ENCODE measurements at places on chromosomes 2 and 18.

DNA sequence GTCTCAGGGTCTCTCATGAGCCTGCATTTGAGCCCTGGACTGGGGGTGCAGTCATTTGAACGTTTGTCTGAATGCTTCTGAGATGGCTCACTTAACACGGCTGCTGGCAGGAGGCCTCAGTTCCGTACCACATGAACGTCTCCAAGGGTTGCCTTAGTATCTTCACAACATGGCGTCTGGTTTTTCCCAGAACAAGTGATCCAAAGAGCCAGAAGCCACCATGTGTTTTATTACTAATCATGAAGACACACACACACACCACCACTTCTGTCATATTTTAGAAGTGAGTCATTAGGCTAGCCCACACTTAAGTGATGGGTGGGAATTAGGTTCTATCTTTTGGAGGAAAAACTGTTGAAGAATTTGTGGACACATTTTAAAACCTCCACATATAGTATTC lies 15.0 kb upstream of the MYO1B start:
- DNase-seq = no peak

GRCh38 chr2:73022024-73022568 lies 49.4 kb downstream of the SFXN5 start:
- no peak for DNase-seq

- DNase-seq = no peak
Observed at GRCh38 chr2:240551811-240552210, 6.0 kb downstream of the ANKMY1 start.

DNA sequence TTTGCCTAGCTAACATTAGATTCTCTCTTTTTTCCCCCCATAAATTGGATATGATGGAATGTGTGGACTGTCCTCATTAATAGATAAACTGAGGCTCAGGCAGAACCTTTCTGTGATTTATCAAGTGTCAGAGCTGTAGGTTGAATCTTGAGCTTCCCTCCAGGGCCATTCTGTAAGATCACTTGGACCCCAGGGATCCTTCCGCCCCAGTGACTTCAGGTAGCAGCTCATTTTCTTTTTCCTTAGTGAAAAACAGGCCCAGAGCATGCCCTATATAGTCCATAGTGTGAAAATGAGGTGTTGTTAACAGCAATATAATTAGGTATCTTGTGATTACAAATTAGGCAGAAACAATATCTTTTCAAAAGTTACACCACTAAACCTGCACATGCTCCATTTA lies 269.7 kb downstream of the ZNF385B start:
- DNase-seq = no peak

DNA sequence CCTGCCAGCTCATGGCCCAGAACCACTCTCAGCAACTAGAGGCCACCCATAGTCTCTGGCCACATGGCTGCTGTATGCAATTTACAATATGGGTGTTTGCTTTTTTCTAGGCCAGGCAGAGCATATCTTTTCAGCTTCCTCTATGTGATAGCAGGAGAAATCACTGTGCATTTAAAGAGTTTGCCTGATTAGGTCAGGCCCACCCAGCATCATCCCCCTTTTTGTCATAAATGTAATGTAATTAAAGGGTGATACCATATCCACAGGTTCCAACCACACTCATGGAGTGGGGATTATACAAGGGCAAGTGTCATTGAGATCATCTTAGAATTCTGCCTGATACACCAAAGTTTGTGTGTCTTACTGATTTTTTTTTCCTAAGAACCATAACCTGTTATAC lies 71.7 kb upstream of the TTC21B start:
- no peak for DNase-seq

DNA sequence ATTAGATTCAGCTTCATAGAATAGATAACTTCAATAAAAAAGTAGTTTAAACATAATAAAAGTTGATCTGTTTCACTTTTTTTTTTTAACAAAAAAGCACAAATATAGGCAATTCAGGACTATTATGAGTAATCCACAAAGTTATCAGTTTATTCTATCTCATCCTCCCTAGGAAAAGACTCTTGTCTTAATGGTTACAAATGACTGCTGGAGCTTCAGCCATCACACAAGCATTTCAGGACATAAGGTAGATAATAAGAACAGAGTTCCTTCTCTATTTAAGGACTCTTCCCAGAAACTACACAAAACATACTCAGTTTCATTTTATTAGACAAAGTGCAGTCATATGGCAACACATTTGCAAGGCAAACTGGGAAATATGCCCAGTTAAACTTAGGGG lies 357.6 kb upstream of the SETBP1 start:
- DNase-seq = no peak

- DNase-seq = no peak
Observed at GRCh38 chr2:158600155-158600802, 143.5 kb downstream of the PKP4 start.

DNA sequence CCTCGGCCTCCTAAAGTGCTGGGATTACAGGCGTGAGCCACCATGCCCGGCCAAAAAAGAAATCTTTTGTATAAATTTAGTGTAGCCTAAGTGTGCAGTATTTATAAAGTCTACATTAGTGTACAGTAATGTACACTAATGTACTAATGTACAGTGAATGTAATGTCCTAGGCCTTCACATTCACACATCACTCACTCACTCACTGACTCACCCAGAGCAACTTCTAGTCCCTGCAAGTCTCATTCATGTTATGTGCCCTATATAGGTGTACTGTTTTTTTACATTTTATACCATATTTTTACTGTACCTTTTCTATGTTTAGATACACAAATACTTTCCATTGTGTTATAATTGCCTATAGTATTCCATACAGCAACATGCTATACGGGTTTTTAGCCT lies 254.9 kb downstream of the MYO3B start:
- DNase-seq = no peak

- DNase-seq = no peak
Observed at GRCh38 chr2:188713961-188714360, 260.2 kb upstream of the COL3A1 start.

DNA sequence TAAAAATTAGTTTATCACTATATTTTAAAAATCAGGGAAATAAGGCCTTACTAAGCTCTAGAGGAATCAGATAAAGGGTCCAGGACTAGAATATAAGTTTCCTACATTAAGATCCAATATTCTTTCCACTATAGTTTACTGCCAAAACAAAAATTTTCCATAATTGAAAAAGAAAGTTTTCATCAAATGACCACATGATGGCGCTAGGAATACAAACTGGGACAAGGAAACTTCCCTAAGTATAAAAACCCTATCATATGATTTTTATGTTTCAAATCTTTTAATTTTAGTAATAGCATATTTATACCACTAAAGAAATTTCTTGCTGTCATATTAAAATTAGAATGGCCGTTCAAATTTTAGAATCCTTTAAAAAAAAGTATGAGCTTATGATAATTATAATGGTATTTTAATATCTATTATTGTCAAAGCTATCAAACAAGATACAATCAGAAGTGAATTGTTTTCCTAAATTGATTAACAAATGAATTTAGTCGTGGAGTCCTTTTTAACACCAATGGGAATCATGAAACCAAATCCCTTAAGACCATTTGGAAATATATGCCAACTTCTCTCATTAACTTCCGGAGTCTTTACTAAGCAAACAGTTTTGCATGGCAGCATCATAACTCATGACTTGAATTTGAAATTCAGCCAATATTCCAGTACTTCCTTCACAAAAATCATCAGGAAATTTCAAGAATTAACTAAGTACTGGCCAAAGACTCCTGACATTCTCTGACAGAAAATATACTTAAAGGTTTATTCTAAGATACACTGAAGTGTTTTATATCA lies 70.3 kb downstream of the SCN1A start:
- DNase-seq = no peak

DNA sequence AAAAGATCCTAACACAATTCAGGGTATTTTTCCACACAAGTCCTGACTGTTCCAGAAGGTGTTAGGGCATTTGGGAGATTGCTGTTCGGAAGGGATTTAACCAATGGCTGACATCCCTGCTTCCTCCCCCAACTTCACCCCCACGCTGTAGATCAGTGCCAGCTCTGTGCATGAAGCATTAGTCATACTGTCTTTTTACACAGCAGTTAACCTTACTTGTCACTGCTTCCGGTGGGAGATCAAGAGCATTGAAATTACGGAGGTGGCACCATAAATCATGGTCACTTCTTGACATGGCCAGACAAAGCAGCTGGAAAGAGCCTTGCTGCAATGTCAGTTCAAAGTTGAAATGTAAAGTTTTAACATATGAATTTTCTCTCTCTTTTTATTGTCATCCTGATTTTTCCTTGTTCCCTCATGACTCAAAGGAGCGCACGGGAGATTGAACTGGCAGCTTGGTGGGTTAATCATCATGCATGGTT lies 70.2 kb downstream of the HRH4 start:
- DNase-seq = no peak

DNA sequence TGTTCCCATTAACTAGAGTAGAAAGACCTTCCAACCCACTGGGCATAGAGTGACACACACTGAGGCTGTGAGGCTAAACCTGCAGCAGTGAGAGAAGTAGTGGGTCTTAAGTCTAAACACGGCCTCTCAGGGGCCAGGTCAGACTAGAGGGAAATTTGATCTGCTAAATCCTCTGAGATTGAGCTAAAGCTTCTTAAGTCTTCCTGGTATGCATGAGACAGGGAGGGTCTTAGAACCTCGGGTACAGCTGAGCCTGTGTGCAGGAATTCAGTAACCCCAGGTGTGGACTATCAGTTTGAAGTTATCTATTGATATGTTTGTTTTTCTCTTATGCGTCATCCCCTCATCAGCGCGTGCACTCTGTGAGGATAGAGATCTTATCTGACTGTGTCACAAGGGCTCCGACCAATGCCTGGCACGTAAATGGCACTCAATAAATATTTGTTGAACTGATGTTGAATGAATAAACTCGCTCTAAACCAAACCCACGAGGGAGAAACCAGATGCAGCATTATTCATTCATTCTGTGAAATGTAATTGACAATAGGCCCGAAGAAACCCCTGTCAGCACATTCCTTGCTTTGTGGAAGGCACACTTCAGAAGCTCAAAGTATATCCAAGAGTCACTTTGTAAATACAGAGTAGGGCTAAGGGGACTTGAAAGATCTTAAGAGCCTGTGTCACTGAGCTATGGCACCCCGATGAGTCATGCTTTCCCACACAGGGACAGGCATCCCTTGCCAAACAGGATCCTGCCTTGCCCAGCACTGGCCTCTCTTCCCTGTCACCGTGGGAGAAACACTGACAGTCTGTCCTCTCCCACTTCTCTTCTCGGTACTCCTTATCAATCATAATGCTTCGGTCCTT lies 21.7 kb upstream of the RAB10 start:
- no peak for DNase-seq

DNA sequence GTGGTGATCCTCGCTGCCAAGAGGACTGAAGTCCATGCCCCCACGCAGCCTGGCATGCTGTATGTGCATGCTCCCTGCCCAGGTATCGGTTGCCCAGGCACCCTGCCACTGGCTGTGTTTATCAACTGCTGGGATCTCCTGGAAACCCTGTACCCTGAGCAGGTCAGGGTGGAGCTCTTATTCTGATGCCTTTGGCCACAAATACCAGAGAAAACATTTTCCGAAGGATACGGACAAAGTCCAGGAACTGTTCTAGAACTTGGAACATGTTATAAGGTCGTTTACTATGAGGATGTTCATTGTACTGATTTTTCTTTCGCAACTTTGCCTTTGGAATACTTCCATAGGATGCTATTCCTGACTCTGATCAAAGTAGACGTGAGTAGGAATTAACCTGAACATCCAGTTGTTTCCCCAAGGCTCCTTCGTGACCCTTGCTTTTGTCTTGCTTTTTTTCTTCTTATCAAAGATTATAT lies 55.2 kb downstream of the TMEM17 start:
- DNase-seq = no peak

GRCh38 chr2:187208199-187208785 lies 239.8 kb downstream of the CALCRL start:
- DNase-seq = no peak

DNA sequence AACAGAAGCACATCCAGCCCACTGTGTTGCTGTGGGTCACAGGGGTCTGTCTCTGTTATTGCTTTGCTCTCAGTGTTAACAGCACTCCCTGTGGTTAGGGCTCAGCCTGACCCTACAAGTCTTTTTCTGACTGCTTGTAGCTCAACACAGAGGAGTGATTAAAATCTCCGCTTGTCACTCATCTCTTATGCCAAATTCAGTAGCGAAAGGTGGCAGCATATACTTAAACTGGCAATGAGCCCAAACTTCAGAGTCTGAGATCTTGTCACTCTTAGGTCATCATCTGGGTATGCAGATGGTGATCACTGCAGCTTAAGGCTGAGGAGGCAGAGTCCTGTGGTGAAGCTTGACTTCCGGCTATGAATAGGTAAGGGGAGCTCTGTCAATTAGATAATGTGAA lies 63.3 kb upstream of the CSRNP3 start:
- DNase-seq = no peak

DNA sequence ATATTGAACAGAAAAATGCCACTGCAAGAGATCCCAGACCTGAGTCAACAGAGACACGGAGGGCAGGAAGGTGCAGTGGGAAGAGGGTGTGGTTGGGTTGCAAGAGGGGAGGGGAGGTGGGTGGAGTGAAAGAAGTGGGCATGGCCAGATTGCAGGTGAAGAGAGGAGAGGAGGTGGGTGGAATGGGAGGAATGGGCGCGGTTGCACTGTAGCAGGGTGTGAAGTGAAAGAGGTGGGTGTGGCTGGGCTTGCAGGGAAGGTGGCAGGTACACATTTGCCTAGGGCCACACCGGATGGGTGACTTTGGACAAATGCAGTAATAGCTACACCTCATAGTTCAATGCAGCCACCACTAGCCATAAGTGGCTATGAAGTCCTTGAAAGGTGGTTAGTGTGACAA lies 71.1 kb downstream of the DOCK10 start:
- no peak for DNase-seq

GRCh38 chr2:107685421-107685986 lies 141.2 kb upstream of the RGPD4 start:
- DNase-seq = no peak

DNA sequence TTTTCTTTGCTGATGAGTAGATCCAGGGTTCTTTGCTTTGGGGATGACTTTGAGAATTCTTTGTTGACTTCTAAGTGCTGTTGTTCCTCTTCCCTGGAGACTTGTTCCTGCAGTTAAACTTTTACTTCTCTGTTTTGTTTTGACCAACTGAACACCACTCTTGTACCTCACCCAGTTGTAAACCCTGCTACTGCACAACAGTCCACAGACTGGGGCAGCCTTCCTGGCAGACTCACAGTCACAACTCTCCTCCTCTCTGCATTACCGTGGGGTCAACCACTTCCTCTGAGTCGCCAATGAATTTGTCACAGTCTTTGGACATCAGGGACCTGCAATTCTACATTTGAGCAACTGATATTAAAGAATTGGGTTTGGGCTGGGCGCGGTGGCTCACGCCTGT lies 3.8 kb upstream of the SLC8A1 start:
- DNase-seq = no peak

Data from stimulated activated CD4-positive, alpha-beta T cell treated with anti-CD3 and anti-CD28 coated beads, Interleukin-12 subunit alpha, Interleukin-12 subunit beta, amount 100 ng/mL, for 48 hours (primary cell).